Head of caudate nucleus (tissue), 42 donors: ENCODE measurements at places on chromosomes 16 and 17.

- no peak for DNase-seq
Observed at GRCh38 chr17:63308272-63308671, 137.8 kb downstream of the CYB561 start.

- DNase-seq = no peak
Observed at GRCh38 chr17:80204626-80205468, 15.3 kb downstream of the SGSH start.

DNA sequence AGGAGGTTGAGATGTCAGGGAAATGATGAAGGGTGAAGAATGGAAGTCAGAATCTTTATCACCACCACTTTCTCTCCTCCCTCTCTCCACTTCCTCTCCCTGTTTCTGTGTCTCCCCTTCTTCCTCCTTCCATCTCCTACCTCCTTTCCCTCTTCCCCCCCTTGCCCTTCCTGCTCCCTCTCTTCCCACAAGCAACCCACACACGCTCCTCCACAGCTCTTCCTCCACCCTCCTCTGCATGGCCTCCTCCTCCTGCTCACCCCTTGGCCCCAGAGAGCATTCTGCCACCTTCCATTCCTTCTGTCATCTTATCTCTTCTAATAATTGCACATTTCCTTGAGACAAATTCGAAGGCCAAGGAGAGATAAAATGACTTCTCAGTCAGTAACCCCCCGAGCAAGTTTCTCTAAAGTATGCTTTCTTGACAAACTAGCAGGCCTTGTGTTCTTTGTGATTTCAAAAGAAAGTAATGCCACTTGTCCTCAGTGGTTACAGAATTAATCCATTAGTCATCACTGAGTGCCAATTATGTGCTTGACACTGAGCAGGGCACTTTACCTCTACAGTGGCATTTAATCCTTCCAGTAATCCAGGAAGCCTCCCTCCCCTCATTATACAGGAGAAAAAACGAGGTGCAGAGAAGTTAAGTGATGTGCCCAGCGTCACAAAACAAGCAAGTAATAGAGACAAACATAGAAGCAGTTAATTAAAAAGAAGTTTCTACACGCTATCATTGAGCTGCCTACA, 72.3 kb upstream of the CCL1 start:
- no peak for DNase-seq

DNA sequence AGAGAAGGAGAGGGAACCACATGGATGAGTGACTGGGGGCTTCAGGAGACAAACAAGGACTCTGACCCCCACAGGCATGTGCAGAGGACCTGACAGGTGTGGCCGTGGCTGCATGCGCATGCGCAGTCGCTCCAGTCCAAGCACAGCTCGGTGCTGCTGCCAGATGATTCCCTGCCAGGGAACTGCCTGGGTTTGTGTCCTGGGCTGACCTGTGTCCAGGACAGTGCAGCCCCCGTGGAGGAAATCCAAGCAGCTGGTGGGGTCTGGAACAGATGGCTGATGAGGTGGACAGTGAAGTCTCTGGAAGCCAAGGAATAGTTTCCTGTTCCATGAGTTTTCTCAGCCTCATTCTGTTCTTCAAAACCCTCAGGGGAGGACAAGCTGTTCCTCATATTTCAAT, 27.3 kb downstream of the LASP1 start:
- no peak for DNase-seq

DNA sequence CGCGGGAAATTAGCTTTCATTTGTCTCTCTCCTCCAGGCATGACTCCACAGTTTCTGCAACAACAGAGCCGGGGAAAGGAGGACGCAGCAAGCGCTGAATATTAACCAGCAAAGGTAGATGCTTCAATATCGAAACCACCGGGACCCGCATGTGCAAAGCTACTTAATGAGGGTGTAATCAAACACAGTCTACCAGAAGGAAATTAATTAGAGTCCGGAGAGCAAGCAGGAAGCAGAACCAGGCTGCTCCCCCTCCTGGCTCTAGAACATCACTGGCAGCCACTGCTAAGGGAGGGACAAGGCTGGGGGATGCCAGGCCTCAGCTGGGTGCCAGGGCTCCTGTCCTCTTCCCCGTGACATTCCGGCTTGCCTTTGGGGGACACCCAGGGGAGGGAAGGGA, 21.7 kb downstream of the LRRC75A start:
- peak; percentile 64 for DNase-seq

GRCh38 chr17:56305007-56305406, 151.7 kb downstream of the ANKFN1 start:
- no peak for DNase-seq

- DNase-seq = peak; percentile 79
Observed at GRCh38 chr16:56269811-56270684, 78.8 kb downstream of the GNAO1 start.

DNA sequence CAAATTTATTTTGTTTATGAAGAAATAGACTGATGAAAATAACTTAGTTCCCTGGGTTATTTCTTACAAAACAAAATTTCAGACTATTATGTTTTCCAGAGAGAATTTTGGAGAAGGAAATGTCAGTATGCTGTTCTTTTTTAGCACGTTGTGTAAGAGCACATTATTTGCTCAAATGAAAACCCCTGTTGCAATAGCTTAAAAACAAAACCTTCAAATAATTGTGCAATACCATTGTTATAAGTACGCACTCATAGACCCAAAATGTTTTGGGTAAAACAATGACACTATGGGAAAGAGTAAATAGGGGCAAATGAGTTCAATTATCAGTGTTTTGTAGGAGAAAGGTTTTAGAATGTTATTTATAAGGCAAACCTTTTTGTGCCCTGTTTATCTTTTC, 18.2 kb downstream of the VMP1 start:
- no peak for DNase-seq

- DNase-seq = no peak
Observed at GRCh38 chr16:65142276-65142675, 20.4 kb upstream of the CDH11 start.

DNA sequence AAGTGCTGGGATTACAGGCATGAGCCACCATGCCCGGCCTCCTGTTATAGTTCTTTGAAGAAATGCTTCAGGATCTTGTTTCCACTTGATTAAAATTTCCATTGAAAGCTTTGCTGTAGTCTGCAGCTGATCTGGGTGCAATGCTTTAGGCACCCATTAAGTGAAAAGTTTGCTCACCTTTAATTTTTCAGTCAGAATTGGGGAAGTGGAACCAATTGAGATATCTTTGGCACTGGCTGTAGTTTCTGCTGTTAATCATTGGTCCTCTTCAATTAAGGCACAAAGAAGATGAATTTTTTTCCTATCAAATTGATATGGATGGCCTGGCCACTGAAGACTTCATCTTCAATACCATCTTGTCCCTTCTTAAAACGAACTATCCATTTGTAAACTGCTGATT, 336.1 kb upstream of the TBX2 start:
- no peak for DNase-seq

DNA sequence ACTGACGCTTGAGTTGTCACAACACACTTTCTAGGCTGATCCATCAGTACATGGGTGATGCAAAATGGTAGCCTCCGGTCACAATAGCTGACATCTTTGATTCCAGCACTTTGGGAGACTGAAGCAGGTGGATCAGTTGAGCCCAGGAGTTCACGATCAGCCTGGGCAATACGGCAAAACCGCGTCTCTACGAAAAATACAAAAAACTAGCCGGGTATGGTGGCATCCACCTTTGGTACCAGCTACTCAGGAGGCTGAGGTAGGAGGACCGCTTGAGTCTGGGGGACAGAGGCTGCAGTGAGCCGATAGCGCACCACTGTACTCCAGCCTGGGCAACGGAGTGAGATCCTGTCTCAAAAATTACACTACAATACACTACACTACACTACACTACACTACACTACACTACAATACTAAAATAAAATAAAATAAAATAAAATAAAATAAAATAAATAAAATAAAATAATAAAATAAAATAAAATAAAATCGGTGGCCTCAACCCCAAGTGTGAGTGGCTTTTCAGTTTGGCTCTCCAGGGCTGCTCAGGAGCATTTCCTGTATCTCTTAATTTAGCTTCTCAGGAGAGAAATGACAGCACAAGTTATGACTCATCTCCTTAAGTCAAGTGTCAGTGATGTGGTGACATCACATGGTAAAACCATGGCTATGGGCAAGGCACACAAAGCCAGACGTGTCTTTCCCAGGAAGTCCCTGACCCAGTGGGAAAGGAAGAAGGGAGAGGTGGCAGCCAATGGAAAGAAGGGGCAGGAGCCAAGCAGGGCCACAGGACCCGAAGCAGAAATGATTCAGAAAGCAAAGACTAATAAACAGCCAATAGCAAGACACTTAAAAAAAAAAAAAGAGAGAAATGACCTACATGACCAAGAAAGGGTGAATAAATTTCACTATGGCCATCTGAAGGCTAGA, 75.3 kb upstream of the TBC1D3K start:
- no peak for DNase-seq

DNA sequence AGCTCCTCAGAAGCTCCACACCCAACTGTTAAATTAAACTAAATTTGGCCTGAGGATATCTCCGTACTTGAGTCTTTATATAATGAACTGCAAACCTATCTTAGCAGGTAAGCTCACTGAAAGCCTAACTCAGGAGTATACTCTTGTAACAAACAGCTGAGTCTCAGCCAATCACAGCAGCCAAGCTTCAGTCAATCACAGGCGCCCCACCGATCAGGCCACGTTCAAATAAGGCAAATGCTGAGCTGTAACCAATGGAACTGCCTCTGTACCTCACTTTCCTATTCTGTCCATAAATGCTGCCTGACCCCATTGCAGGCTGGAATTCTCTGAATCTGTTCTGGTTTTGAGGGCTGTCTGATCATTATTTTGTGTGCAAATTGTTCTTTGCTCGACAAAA, 93.0 kb upstream of the CES5A start:
- DNase-seq = peak; percentile 24

- no peak for DNase-seq
Observed at GRCh38 chr17:35795007-35795870, at the start of gene MMP28. MMP28 (minus strand) TSS chr17:35795641; CDS start chr17:35795377, 264 bp downstream.

- peak; percentile 74 for DNase-seq
Observed at GRCh38 chr16:86517652-86518258, 7.4 kb downstream of the FOXF1 start.

DNA sequence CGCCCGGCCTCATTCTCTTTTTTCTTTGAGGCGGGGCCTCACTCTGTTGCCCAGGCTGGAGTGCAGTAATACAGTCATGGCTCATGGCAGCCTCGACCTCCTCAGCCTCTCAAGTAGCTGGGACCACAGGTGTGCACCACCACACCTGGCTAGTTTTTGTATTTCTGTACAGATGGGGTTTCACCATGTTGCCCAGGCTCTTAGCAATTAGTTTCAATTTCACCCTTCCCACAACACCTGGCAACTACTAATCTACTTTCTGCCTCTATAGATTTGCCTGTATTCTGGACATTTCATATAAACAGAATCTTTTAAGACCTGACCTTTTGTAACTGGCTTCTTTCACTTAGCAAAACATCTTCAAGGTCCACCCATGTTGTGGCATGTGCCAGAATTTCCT, 8.0 kb upstream of the NT5M start:
- no peak for DNase-seq

DNA sequence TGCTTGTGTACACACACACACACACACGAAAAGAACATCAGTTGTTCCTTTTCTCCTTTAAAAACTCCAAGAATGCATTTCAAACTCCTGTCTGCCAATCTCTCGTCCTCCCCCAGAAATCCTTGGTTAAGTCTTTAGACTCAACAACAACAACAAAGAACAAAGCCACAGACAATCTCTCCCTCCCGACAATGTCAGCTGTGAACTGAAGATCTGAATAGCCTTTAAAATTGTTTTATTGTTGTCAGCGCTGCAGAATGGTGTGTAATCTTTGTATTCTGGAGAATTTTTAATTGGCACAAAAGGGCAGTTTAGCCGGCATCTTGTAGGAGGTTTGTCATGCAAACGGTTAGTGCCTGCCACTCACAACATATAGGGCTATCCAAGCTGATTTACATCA, 219.5 kb downstream of the MSI2 start:
- DNase-seq = no peak

DNA sequence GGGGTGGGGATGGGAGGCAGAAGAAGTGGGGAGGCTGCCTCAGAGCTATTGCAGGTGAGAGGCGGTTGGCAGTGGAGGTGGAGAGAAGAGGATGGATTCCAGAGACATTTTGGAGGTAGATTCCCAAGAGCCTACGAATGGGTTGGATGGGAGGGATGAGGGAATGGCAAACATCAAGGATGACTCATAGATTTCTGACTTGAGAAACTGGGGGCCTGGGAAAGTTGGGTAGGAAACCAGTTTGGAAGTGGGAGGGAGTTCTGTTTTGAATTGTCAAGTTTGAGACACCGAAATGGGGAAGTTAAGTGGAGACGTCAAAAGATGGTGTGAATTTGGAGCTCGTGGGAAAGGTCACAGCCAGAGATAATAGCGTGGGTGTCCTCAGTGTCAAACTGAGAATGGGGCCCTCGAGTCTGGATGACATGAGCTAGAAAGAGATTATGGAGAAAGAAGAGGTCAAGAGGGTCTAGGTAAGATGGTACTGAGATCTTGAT, 6.2 kb upstream of the CYLD start:
- DNase-seq = no peak

GRCh38 chr17:13096291-13096690, 78.5 kb upstream of the ELAC2 start:
- no peak for DNase-seq

- DNase-seq = no peak
Observed at GRCh38 chr16:3071655-3072054, 6.2 kb downstream of the IL32 start.

GRCh38 chr16:9885876-9886275, 296.4 kb downstream of the GRIN2A start:
- DNase-seq = no peak

- DNase-seq = peak; percentile 13
Observed at GRCh38 chr17:66548158-66548557, 245.7 kb downstream of the PRKCA start.

DNA sequence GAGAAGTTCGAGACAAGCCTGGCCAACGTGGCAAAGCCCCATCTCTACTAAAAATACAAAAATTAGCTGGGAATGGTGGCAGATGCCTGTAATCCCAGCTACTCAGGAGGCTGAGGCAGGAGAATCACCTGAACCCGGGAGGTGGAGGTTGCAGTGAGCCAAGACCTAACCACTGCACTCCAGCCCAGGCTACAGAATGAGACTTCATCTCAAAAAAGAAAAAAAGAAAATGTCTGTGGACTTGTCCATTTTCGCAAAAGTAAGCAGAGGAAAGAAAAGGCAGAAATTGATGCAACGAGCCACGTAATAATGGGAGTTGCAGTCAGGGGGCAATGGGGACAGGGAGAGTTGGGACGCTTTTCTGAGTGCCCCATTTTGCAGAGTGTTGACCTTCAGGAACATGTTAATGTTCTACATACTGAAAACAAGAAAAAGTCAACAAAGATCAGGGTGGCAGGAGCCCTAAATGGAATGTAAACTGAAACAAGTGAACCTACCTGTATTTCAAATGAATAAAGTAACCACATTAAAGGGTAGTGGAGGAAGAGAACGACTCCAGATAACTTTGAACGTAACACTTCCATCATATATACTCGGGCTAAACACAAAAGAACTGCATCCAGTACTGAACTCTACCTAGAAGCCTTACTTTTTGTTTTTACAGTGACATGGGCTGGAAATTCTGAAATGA, 76.4 kb downstream of the CNGB1 start:
- DNase-seq = no peak

GRCh38 chr16:87850009-87851006, 19.0 kb downstream of the SLC7A5 start:
- DNase-seq = peak; percentile 63
